Hindlimb muscle (tissue), 1 donor: ENCODE measurements at places on chromosomes 5 and 9.

DNA sequence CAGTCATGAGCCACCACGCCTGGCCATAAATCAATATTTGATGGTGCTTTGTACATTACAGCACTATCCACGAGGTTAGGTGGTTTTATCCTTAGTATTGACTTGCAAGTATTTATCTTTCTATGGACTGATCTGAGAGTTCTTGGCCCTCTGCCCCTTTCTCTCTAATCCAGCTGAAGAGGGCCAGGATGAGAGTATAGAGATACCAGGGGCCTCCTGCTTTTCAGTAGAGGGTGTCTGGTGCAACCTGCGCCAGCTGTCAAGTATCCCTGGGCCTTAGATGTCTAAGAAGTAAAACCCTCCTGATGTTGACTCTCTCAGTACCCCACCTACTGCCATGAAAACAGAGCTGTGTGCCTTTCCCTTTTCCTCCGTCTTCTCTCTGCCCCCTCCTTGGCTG, 153.4 kb downstream of the SLIT3 start:
- DNase-seq, result no peak

GRCh38 chr5:137836298-137836697, 31.4 kb upstream of the MYOT start:
- no peak for DNase-seq

- DNase-seq, result no peak
These were observed 342.7 kb upstream of the RFX3 start for GRCh38 chr9:3868466-3868865.

DNA sequence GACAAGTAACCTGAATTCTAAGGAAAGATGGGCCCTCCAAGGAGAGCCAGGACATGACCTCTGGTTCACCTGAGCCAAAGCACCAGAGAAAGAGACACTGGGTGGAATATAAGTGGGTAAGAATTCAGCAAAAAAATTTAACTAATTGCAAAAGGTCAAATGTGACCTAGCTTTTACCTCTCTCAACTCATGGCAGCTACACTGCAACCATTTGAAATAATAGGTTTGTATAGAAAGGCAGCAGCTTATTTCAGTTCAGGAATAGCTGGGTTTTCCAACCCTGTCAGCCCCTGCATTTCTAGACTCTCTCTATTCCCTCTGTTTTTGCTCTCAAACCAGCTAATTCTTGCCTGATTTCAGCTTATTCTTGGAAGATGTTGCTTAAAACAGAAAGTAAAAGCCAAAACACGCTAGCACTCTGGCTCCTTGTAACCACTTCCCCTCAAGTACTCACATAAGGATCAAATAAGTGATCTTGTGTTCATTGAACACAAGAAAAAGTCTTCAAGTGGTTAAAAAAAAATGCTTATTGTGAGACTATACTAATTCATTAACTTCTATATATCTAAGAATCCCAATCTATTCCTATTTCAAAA, 101.1 kb upstream of the NR4A3 start:
- DNase-seq, result peak; percentile 26

- no peak for DNase-seq
These were observed 122.6 kb upstream of the IRX4 start for GRCh38 chr5:2005101-2006041.

DNA sequence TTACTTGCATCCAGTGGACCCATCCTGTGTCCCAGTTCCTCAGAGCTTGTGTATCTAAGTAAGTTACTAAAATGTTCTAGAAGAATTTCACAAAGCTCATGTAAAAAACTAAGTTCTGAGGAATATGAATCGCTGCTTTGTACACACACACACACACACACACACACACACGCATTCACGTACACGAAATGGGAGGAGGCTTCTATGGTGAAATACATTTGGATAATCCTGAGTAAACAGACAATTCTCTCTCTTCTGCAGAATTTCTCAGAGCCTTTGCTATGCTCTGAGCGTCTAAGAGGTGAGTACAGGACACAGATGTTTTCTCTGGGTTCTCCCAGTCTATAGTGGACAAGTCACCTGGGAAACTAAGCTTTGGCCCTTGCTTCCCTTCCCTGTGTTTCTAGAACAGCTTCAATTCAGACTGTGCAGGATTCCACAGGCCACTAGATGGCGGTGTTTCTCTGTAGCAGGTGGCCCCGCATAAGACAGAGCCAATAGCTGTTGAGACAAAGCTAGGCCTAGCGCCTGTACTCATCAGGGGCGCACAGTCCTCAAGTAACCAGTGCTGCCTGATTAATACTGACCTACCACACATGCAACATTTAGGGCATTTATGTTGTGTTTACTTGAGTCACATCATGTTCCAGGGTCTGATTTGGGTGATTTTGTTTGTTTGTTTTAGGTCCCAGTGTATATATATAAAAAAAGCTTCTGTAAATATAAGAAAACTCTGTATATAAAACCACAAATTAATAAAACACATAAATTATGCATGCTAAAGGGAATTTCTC, 114.8 kb downstream of the LIFR start:
- peak; percentile 92 for DNase-seq

- DNase-seq, result no peak
These were observed 357.8 kb upstream of the ST8SIA4 start for GRCh38 chr5:101260857-101261256.

- DNase-seq, result peak; percentile 68
These were observed 3.4 kb downstream of the GARNL3 start for GRCh38 chr9:127267793-127268525.

- DNase-seq, result peak; percentile 16
These were observed 344.7 kb upstream of the RGMB start for GRCh38 chr5:98428806-98429205.

- DNase-seq, result peak; percentile 48
These were observed 7.3 kb upstream of the BARHL1 start for GRCh38 chr9:132575005-132575609.

GRCh38 chr9:71928376-71928775, 16.9 kb downstream of the C9orf85 start:
- no peak for DNase-seq

- no peak for DNase-seq
These were observed 5.3 kb downstream of the INVS start for GRCh38 chr9:100104314-100104713.

DNA sequence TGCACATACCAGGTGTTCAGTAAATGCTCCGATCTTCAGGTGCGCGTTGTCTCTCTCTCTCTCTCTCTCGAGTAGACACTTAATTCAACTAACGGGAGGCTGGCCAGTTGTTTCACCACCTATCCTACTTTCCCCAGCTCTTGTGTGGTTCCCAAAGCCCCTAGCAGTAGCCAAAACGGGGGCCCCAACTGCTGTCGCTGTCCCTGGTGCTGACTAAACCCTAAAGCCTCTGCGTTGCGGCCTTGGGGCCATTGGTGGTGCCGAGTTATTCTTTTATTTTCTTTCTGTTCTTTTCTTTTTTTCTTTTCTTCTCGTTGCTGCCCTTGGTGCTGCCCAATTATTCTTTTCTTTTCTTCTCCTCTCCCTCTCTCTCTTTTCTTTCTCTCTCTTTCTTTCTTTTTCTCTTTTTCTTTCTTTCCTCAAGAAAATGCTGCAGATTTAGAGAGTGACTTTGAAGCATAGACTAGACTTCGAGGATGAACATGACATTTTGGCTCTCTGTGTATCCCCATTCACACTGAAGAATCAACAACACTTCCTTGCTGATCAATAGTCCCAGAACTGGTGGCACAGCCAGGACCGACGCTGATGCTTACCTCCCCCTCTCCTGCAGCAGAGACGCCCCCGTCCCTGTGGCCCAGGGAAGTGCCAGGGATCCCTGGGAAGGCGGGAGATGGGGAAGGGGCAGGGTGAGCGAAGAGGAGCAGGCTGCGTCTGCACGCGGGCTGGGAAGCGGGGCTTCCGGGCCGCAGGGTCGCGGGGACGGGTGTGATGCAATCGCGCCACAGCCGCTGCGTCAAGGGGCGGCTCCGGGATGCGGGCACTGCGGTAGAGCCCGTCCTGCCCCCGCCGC, at the start of gene FBLL1:
Gene FBLL1, plus strand, starts transcription at position 785 of the 853 bp plus-strand sequence. CDS start 200 bp downstream, outside the sequence.
- peak; percentile 59 for DNase-seq

DNA sequence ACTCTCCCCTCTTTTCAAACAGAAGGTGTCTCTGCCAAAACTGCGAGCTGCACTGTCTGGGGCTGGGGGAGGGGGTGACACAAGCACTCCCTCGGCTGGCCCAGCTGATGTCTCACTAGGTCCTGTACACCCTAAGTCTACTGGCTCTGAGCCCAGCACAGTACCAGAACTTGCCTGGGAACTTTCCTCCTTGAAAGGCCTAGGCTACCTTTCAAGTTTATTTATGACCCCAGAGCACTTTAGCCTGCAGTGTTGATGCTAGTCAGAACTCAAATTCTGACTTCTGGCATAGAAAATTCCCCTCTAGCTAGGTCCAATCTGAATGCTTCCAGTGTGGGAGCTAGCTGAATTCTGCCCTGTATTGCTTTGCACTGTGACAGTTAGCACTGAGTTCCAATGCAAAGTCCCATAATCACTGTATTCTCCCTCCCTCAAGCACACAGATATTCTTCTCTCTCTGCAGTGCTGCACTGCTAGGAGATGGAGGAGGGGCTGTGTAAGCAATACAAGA, 10.5 kb downstream of the LURAP1L start:
- DNase-seq, result no peak

DNA sequence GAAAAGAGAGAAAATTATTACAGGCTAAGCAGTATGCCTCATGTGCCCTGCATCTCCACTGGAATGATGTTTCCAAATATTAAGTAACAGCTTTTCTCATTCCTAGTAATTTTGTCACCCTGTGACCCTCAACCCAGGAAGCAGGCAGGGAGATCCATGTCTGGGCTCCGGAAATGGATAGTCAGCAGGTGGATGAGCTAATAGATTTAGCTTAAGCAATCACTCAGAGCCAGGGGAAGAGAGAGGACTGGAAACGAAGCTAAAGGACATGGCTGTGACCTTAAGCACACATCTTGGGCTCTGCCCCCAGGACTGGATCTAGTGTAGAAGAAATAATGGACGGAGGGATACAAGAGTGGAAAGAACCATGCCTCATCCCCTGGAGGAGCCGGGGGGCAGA, 89.5 kb downstream of the ARSB start:
- DNase-seq, result no peak

GRCh38 chr5:178348356-178349074, 115.9 kb upstream of the PHYKPL start:
- no peak for DNase-seq

DNA sequence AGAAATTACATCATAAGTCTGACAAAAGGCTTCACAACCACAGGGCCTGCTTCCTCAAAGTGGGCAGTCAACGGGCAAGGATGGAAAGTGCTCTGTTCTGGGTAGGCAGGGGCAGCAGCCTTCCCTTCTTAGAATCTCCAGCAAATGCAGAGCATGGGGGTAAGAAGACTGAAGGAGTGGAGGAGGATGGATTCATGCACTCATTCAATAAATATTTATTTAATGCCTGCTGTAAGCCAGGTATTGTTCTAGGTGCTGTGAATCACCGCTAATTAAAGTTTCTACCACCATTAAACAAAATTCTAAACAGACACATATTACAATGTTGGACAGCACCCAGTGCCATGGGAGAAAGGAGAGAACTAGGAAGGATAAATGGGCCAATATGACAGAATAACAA, 195.6 kb downstream of the ELAVL2 start:
- DNase-seq, result no peak

DNA sequence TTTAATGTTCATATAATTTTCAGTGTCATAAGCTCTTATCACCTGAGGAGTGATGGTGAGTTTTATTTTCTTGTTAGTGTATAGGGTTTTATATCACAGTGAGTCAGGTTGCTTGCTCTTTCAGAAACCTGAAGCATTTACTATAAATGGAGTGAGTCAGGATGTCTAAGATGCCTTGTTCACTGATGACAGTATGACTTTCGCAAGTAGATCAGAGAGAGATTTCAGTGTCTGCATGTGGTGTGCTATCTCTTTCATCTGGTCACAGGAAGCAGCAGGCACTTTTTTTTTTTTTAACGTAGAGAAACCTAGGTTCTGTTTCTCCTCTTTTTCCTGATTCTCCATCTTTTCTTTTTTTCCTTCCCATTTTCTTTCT, 237.1 kb downstream of the DMRTA1 start:
- DNase-seq, result no peak

- DNase-seq, result no peak
These were observed 813.5 kb downstream of the PTPRD start for GRCh38 chr9:9799287-9799686.

- no peak for DNase-seq
These were observed 109.9 kb upstream of the EMB start for GRCh38 chr5:50550993-50551392.

GRCh38 chr9:78725503-78725902, 428.6 kb downstream of the PSAT1 start:
- no peak for DNase-seq

GRCh38 chr5:14223372-14223771, 80.2 kb downstream of the TRIO start:
- DNase-seq, result no peak

- peak; percentile 50 for DNase-seq
These were observed at the start of gene ANKRD18A for GRCh38 chr9:38620483-38621433. Gene ANKRD18A, minus strand, starts transcription at chr9:38620596. Its CDS starts 311 bp downstream, at chr9:38620285.

GRCh38 chr5:135327429-135328127, 71.5 kb downstream of the MACROH2A1 start:
- no peak for DNase-seq

DNA sequence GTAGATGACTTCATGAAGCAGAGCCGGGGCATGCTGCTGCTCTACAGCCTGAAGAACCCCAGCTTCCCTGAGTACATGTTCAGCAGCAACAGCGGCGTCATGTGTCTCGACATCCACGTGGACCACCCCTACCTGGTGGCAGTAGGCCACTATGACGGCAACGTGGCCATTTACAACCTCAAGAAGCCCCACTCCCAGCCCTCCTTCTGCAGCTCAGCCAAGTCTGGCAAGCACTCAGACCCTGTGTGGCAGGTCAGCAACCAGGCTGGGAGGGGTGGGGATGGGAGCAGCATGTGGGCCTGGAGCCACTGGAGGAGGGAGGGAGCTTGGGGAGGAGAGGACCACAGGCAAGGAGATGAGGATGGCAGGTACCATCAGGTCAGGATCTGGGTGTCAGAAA, 16.2 kb downstream of the ENHO start:
- DNase-seq, result no peak

DNA sequence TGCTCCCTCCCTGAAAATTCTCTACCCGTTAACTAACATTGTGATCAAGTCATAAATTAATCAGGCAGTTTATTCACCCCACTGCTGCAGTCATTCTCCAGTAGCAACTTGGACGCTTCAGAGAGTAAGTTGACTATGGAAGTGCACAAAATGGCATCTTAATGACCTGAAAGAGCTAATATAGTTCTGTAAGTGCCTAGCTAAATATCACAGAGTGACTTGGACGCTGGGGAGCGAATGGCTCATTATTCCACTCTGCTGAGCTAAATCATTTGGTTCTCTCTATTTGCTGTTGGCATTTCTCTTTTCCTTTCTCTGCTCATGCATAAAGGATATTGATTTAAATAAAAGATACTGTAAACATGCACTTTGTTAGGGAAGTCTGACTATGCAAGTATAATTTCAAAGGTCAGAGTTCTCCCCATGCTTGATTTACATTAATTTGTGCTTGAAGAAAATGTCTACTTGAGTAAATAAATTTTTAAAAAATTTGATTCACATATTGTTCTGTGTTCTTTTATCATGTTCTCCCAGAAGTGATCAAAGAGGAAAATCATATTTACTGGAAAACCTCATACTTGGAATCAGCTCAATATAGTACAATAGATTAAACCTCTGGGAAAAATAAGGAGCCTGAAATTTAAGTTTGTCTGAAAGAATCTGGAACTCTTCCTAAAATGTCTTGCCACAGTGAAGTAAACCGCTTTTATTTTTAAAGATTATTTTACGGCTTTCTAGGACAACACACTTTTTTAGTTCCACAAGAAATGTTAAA, 169.5 kb upstream of the HAPLN1 start:
- DNase-seq, result no peak
